IMR-90 (cell line): ENCODE measurements at places on chromosomes 11 and 22.

- no peak for DNase-seq
Measured at GRCh38 chr11:75383246-75383645, 16.1 kb upstream of the RPS3 start.

DNA sequence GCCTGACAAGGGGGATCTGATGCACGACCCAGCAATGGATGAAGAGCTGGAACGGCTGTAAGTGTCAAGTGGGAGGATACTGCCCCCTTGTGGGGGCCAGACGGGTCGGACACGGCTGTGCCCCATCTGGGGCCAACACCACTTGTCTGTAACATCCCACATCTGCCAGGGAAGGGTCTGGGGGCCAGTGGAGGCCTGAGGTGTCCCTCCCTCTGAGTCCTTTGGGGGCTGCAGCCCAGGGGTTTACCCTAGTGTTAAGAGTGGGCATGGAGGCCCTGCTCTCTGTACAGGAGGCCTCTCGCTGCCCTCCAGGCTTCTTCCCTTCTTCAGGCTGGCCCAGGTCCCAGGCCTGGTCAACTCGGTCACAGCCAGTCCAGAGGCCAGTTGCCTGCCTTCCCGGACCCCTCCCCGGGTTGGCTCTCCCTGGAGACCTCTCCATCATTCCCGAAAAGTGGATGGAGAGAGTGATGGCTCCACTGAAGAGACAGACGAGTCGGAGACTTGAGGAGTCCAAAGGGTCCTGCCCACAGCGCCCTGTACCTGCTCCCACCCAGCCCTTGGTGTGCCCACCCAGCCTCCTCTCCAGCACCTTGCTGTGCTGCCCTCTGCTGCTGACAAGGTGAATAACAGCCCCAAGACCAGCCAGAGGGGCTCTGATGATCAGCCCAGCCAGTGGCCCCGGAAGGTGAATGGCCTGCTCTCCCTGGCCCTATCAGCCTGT, 15.4 kb downstream of the ARFGAP2 start:
- DNase-seq, result peak; percentile 69

DNA sequence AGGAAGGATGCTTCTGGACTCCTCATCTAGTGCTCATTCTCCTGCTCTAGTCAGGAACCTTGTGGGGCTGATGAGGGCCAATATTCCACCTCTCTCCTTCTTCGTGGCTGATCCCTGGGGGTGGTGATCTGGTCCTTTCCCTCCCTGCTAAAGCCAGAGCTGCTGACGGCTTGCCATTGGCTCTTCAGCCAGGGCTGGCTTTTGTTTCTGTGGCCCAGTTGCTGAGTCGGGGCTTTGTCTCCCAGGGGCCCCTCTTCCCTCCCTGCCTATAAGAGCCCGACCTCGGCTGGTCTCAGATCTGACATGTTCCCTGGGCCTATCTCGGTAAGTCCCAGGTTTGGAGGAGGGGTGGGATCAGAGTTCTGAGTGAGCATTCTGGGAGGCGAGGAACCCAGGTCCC, at the start of gene CRYBA4:
CRYBA4 (plus strand) TSS at position 301 of the 400 bp plus-strand sequence. CDS start 634 bp downstream, outside the sequence.
- no peak for DNase-seq

GRCh38 chr11:124075492-124075840, 34.3 kb upstream of the OR10G7 start:
- DNase-seq, result no peak

DNA sequence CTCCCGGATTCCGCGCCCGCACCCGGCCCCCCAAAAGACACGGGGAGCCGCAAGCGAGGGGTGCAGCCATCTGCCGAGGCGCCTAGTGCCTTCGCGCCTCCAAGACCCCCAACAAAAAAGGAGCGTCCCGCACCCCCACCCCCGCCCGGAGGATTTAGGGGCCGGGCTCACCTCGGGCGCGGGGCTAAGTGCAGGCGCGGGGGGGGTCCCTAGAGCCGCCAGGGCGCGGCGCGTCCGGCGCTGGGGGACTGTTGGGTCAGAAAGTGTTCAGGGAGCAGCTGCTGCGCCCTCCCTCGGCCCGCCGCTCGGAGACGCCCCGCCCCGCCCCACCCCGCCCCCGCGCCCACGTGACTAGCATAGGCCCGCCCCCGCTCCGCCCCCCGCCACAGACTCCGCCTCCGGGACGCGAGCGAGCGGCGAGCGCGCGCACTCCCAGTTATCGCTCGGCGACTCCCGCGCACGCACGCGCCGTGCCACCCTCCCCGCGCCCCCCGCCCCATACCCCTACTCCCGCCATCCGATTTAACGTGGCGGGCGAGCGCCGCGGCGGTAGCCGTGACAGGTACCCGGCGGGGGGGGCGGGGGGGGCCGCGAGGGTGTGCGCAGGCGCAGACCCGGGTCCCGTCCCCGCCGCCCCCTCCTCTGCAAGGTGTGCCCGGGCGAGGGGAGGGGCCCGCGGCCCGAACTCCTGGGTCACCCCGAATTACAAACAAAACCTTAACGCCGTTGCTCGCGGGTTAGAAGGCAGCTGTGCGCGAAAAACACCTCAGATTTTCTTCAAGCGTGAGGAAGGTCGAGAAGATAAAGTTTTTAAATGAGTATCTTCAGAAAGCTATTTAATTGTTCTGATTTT, 56.2 kb downstream of the KCNJ4 start:
- peak; percentile 63 for DNase-seq

DNA sequence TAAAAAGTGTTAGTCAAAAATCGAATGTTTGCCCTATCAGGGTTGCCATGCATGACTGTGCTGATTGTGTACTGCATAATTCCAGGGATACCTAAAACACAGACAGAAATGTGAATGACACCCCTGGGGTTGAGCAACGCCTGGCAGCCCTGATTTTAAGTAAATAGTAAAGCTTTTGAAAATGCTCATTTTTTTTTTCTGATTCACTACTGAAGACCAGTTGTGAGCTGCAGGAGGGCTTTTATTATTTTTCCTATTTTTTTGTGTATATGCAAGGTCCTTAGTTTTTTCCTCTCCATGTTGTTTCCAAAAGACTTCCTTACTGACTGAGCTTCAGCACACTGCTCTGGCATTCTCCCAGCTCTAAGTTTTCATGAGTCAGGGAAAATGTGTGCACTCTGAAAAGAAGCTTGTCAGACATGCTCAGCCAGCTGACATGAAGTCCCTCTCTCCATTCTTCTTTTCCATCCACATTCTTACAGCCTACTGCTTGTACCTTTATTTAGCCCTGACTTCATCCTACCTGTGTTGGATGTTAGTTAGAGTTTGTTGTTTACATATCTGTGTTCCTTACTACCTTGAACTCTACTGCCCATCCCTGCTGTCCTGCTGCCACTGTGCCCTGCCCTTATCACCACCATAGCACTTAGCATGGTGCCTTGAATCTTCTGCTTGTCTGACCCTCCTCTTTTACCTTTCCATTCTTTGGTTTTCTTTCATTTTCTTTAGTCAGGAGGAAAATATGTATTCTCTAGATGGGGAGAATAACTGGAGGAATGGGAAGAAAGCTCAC, 79.5 kb downstream of the HORMAD2 start:
- peak; percentile 86 for DNase-seq

- no peak for DNase-seq
Measured at GRCh38 chr11:43602670-43603069, 77.9 kb upstream of the HSD17B12 start.

DNA sequence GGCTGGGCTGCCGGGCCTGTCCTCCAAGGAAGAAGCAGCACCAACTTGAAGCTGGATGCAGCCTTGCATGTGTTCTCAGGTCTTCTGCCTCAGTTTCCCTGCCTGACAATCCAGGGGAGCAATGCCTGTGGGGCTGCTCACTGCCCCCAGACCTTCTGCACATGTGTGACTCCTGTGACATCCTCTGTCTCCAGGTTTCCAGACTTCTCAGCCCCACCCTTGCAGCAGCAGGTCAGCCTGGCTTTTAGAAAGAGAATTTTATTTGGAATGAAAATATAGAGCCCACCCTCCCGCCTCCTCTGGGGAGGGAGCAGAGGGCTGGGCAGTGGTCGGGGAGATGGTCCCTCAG, 301 bp upstream of the PTPRCAP start:
- no peak for DNase-seq

GRCh38 chr11:23865341-23865975, 631.4 kb upstream of the LUZP2 start:
- DNase-seq, result peak; percentile 23

GRCh38 chr22:46684706-46685105, 53.3 kb downstream of the CERK start:
- no peak for DNase-seq

DNA sequence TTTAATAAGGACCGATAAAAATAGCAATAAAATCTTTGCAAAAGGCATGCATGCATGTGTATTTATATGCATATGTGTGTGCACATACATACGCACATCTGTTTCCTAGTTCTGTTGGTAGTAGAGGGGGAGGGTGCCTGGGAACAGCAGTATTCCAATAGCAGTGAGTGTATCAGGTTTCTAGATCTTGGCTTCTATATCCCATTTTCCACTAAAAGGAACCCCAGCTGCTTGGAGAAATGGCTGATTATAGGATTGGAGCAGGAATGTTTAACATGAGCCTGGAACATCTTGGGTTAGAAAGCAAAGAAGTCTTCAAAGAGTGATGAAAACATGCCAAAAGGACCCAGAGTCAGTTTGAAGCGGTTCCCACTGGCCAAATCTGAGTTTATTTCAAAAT, 21.0 kb downstream of the TNRC6B start:
- DNase-seq, result no peak

GRCh38 chr22:25564979-25565677, 653 bp downstream of the GRK3 start:
- DNase-seq, result no peak

DNA sequence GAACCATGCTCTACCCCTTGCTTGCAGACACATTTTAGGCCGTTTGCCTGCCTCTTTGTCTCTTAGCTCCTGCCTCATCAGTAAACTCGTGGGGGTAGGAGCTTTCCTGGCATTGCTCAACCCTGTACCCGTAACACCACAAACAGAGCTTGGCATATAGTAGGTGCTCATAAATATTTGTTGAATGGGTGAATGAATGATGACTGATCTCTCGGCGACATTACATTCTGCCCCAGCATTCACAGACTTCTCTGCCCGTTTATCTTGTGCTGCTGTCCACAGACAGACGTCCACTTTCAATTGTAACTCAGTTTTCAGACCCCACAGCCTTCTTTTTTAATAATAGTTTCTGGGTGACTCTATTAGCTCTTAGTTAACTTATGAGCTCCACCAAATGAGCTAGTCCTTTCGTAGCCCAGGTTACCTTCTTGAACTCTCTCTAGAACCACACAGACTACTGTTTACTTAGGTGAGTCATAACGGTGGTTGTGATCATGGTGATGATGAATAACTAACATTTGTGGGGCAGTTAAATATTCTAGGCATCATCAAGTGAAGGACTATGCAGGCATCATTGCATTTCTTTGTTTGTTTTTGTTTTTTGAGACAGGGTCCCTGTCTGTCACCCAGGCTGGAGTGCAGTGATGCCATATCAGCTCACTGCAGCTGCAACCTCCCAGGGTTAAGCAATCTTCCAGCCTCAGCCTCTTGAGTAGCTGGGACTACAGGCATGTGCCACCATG, 188.4 kb downstream of the ADAMTS15 start:
- peak; percentile 92 for DNase-seq

GRCh38 chr11:64343767-64344559, 4.0 kb downstream of the CCDC88B start:
- no peak for DNase-seq

- DNase-seq, result no peak
Measured at GRCh38 chr11:72712168-72712751, 38.0 kb upstream of the PDE2A start.

DNA sequence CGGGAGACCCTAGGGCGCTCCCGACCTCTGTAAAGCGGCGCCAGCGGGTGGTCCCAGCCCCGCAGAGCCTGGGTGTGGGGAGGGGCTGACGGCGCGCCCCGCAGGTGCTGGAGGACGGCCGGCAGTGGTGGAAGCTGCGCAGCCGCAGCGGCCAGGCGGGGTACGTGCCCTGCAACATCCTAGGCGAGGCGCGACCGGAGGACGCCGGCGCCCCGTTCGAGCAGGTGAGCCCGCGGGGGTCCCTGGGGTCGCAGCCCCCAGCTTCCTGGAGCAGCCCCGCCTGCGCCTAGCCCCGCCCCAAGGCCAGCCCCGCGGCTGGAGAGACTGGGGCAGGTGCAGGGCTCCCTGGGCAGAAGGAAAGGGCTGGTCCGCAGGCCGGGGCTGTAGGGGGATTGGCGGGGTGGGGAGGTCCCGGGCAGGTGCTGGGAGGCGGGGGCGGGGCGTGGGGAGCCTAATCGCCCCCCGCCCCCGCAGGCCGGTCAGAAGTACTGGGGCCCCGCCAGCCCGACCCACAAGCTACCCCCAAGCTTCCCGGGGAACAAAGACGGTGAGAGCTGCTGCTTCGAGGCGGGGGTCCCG, 19.7 kb downstream of the EPS8L2 start:
- DNase-seq, result no peak

DNA sequence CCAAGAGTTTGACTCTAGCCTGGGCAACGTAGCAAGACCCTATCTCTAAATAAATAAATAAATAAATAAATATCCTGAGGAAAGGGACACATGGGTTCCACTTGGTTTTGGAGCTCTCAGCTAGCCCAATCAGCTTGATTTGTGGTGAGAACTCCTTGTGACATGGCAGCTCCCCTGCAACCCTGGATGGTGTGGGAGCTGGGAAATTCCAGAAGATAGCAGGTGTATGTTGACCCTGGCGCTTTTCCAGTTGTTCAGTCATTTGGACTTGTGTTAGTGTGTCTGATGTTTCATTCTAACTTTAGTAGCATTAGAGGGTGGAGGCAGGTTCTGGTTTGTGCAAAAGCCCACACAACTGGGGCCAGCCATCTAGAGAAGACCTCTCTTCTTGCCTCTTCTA, 148.5 kb upstream of the NCAM1 start:
- no peak for DNase-seq

DNA sequence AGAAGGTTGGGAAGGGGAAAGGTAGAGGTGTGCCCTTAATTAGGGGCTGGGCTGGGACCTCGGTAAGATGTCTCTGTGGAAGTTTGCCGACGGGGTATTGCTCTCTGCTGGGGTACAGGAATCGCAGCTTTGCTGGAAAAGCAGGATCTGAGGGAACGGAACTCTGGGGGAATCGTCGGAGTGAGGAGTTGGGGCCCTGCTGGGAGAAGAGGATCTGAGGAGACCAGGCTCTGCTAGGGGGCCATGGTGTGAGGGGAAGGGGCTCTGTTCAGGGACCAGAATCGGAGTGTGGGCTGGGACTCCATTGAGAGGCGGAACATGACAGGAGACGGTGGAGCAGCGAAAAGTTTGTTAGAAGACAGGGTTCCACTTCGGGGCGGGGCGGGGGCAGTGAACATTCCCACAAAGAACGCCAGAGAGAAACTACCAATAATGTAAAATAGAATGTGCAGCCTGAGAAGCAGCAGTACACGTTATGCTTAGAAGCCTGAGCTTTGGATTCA, 456 bp downstream of the AAMDC start:
- DNase-seq, result peak; percentile 40
